ENCODE measurements at places on chromosomes 12 and 14. TPM values are rescaled to one million over a fixed set of nuclear protein-coding genes. Genes with fewer than 3 reads are reported as not detected.

KLHDC1 gene
- 5.5 TPM for polyA plus RNA-seq

GRCh38 chr12:91890742-91891141, 254.9 kb downstream of the BTG1 start:
- no peak for DNase-seq

GRCh38 chr14:51613416-51613815, 38.3 kb upstream of the FRMD6 start:
- DNase-seq = no peak

SPTB gene
- 13.1 TPM for polyA plus RNA-seq

- DNase-seq = no peak
Observed at GRCh38 chr14:42428996-42429395, 822.3 kb downstream of the LRFN5 start.

AGAP2 gene
- 1.3 TPM for polyA plus RNA-seq

DNA sequence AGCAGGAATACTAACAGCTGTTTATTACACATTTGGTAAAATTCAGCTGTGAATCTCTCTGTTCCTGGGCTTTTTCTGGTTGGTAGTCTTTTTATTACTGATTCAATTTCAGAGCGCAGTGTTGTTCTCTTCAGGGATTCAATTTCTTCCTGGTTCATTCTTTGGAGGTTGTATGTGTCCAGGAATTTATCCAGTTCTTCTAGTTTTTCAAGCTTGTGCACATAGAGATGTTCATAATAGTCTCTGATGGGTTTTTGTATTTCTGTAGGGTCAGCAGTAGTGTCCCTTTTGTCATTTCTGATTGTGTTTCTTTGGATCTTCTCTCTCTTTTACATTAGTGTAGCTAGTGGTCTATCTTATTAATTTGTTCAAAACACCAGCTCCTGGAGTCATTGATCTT, 9.1 kb upstream of the OR6C76 start:
- no peak for DNase-seq

DNA sequence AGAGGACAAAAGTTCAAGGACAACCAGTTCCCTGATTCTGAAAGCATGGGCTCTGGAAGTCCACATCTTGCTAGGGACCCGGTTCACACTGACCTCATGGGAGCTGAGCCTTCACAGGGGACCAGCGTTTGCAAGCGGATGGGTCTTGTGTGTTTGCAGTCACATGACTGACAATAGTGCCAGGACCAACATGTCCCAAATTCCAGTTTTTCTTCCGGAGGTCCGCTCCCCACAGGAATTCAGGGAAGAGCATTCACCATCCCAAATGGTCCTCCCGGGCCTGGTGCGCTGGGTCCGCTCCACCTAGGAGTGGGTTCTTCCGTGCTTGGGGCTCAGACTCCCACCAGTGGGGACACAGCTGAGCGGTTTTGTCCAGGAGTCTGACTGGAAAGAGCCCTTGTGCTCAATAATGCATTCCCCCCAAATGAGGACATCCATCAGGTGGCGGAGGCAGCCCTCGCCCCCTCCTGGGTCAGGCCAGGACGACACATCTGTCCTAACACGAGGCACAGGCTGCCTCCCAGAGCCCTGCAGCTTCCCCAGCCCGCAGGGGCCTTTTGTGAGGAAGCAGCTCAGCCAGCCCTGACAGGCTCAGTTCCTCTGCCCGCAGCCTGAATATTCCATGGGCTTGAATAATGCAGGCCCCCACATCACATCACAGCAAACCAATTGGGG, 91.8 kb upstream of the BCL11B start:
- DNase-seq = no peak

DNA sequence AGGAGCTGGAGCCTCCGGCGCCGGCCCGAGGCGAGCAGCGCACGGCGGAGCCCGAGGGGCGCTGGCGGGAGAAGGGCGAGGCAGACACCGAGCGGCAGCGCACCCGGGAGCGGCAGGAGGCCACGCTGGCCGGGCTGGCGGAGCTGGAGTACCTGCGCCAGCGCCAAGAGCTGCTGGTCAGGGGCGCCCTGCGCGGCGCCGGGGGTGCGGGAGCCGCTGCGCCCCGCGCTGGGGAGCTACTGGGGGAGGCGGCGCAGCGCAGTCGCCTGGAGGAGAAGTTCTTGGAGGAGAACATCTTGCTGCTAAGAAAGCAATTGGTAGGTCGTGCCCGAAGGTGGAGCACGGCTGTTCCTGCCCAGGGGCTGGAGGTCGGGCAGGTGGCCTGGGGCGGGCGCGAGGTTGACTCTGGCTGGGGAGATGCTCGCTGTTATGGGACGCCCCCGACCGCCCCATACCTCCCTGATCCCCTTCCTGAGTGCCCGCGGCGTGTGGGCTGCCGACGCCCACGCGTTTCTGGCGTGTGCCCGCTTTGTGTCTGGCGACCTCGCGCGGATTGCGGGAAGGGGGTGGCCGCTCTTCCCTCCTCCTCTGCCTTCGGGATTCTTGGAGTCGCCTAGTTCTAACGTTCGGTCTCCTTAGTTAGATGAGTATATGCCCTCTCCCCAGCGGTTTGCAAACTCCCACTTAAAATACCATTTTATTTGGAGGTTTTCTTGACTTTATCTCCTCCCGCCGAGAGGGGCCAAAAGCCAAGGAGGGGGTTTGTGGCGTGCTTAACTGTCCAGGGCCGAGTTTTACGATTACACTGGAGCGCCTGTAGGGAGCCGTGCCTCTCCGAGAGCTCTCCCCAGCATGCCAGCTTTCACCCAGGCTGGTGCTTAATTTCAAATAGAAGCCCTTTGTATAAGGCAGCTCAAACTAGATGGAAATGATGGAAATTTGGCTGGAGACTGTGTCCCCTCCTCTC, 752 bp downstream of the DACT1 start:
- DNase-seq = no peak

AICDA gene
- polyA plus RNA-seq = 0.32 TPM

- no peak for DNase-seq
Observed at GRCh38 chr12:6297170-6297569, 13.3 kb upstream of the PLEKHG6 start.

DNA sequence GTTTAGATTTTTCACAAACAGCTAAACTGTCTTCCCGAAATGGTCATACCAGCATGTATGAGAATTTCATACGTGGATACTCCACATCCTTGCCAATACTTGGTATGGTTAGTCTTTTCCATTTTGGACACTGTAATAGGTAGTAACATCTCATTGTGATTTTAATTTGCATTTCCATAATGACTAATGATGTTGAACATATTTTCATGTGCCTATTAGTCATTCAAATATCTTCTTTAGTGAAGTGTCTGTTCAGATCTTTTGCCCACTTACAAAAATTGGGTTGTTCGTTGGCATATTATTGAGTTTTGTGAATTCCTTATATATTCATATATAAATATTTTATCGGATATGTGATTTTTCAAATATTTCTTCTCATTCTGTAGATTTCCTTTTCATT, 78.0 kb upstream of the GNG2 start:
- no peak for DNase-seq

GRCh38 chr12:52496590-52497071, 3.6 kb upstream of the KRT6A start:
- DNase-seq = no peak

SPIC gene
- polyA plus RNA-seq = not detected

DNA sequence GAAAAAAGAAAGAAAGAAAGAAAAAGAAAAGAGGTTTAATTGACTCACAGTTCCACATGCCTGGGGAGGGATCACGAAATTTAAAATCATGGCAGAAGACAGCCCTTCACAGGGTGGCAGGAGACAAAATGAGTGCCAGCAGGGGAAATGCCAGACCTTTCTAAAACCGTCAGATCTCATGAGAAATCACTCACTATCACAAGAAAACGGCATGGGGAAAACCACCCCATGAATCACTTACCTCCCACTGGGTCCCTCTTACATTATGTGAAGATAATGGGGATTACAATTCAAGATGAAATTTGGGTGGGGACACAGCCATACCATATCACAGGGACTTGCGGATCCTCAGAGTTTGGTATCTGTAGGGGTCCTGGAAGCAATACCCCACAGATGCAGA, 16.3 kb upstream of the EGLN3 start:
- DNase-seq = no peak

RHOJ gene
- 24.8 TPM for polyA plus RNA-seq

- DNase-seq = no peak
Observed at GRCh38 chr12:119576915-119577314, 16.7 kb upstream of the TMEM233 start.

GRCh38 chr12:96456265-96456974, 33.0 kb upstream of the CFAP54 start:
- no peak for DNase-seq

CIDEB gene
- 23.9 TPM for polyA plus RNA-seq

DNA sequence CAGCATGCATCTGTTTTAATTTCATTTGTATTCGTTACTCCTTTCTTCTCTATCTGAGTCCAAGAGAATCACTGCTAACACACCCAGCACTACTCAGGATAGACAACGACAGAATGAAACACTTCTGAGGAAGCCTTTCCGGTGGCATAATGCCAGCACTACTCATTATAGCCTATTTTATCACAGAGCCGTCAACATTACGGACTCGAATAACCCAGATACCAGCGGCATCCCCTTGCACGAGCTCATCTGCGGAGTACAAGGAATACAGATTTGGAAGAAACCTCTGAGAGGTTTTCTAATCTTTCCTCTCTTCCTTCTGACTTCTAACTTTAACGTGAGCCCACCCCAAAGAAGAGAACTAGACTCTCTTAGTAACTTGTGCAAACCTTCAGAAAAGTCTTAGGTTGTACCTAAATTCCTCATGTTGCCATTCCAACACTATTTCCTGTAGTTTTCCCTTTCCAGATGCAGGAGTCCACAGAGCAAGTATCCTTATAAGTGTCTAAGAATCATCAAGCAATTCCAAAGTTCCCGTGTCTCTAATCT, 248.1 kb downstream of the APAF1 start:
- DNase-seq = no peak

DNA sequence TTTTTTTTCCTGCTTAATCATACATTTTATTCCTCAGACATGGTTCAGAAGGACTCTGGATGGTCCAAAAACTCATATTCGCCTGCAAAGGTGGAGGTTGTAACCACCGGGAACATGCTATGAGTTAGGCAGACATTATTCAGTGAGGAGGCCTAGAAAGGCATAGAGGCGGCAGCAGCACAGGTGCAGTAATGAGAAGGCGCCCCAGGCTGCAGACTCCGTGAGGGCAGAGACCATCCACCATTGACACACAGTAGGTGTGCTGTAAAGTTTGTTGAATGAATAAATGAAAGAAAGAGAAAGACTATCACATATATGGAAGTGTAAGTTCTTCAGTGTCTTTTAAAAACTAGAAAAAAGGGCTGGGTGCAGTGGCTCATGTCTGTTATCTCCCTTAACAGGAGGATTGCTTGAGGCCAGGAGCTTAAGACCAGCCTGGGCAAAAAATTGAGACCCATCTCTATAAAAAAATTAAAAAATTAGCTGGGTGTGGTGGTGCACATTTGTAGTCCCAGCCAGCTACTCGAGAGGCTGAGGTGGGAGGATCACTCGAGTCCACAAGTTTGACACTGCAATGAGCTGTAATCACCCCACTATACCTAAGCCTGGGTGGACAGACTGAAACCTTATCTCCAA, 34.5 kb upstream of the PTGR2 start:
- no peak for DNase-seq

GLS2 gene
- 1.2 TPM for polyA plus RNA-seq

SIX1 gene
- polyA plus RNA-seq = 14.3 TPM

All from left renal cortex interstitium (tissue), 4 donors.